Stomach (tissue), 19 donors: ENCODE measurements at places on chromosomes 6 and 20. TPM values are rescaled to one million over a fixed set of nuclear protein-coding genes. Genes with fewer than 3 reads are reported as not detected.
A peak's percentile ranks its signal among the peaks of the same experiment; 100 is the strongest.

METTL24 gene
- total RNA-seq, result 15.4 TPM

GHRH gene
- not detected for total RNA-seq

GRIK2 gene
- 0.72 TPM for total RNA-seq

PI16 gene
- 21.3 TPM for total RNA-seq

CALHM5 gene
- total RNA-seq, result under 0.01 TPM

HMGCLL1 gene
- total RNA-seq, result not detected

KCNS1 gene
- total RNA-seq, result not detected

RFX6 gene
- 2.9 TPM for total RNA-seq

DEFB124 gene
- not detected for total RNA-seq

DNA sequence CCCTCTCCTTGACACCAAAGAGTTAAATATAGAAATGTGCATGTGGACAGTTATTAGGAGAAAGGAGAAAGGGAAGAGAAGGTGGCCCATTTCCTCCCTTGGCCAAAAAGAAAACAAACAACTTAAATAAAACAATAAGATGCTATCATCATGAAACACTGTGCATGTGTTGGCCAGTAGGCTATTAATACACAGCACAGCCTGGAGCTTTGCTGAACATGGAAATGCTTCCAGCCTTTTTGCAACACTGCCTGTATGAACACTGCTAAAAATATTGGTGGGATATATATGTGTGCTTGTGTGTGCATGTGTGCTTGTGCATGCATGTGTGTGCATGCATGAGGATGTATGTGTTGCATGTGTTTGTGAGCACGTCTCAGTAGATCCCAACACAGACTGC is 100.4 kb downstream of the LY86 start:
- no peak for DNase-seq
- no peak overlapping the region for H3K27ac ChIP-seq
- H3K36me3 ChIP-seq, result no peaks in the 10 kb centered on the region
- H3K4me3 ChIP-seq, result no peak overlapping the region
- no peaks in the 10 kb centered on the region for H3K27me3 ChIP-seq

GRCh38 chr6:149563928-149564325 is 2.2 kb upstream of the GINM1 start:
- peaks cover 19% of the 10 kb centered on the region for H3K4me1 ChIP-seq
- no peak overlapping the region for H3K4me3 ChIP-seq
- H3K27ac ChIP-seq, result no peak overlapping the region
- no peaks in the 10 kb centered on the region for H3K36me3 ChIP-seq
- no peaks in the 10 kb centered on the region for H3K27me3 ChIP-seq
- DNase-seq, result no peak

GRCh38 chr6:3195695-3196497 is 31.6 kb downstream of the TUBB2B start:
- DNase-seq, result no peak
- H3K27ac ChIP-seq, result no peak overlapping the region
- H3K4me3 ChIP-seq, result no peak overlapping the region
- no peaks in the 10 kb centered on the region for H3K36me3 ChIP-seq
- H3K27me3 ChIP-seq, result no peaks in the 10 kb centered on the region

GRCh38 chr6:14834851-14835530 is 410.9 kb upstream of the JARID2 start:
- no peak overlapping the region for H3K4me3 ChIP-seq
- no peak overlapping the region for H3K27ac ChIP-seq
- DNase-seq, result no peak
- H3K36me3 ChIP-seq, result no peaks in the 10 kb centered on the region
- no peaks in the 10 kb centered on the region for H3K4me1 ChIP-seq

DNA sequence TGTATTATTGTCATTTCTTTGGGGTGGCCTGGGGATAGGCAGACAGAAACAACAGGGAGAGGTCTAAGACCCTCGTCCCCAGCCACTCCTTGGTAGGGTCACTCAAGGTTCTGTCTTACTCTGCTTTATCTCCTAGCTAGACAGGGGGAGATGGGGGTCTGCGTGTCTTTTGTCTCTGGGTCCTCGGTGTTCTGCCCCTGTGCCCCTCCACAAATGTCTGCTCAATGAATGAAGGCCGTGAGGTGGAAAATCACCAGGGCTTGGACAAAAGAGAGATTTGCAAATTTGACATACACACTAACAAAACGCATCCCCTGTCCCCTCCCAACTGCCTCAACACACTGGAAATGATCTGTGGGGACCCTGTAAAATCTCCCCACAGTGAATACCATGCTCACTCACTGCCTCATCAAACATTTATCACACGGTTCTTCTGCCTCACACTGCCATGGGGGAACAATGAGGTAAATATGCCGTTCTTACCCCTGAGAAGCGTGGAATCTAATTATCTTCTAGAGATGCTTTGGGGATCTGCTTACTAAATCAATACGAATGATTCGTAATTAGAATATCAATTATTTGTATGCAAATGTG is 13.2 kb upstream of the VAPB start:
- no peak overlapping the region for H3K27ac ChIP-seq

GRCh38 chr6:134422426-134423231 is 104.7 kb upstream of the SGK1 start:
- no peak overlapping the region for H3K27ac ChIP-seq
- H3K36me3 ChIP-seq, result no peaks in the 10 kb centered on the region
- H3K27me3 ChIP-seq, result no peaks in the 10 kb centered on the region
- H3K4me3 ChIP-seq, result no peak overlapping the region

DNA sequence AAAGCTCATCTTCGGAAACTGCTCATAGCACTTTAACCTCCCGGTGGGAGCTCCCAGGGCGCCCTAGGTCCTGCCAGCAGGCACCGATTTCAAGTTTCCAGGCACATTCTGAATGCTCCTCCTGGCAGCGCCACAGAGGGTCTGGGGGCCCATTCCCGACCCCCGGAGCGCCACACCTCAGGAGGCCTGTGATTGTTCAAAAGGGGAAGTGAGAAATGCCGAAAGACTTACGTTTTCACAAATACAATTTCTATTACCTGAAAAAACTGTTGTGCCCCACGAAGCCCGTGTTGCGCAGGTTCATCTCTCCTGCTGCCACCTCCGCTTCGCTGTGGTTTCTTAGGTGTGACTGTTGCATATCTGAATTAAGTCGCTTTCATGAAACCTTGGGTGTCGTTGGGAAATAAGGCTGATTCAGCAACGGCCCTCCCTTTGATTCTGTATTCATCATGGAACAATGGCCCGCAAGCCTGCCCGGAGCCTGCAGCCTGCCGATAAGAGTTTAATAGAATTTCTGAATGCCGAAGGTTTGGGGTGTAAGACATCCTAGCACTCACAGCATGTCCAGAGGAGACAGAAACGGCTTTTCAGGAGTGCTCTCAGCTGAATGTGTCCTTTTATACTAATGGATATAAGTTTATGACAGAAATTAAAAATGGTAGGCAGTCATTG is 1.9 kb upstream of the MYT1 start:
- no peak overlapping the region for H3K27ac ChIP-seq
- H3K36me3 ChIP-seq, result no peaks in the 10 kb centered on the region
- peaks cover 14% of the 10 kb centered on the region for H3K27me3 ChIP-seq

DNA sequence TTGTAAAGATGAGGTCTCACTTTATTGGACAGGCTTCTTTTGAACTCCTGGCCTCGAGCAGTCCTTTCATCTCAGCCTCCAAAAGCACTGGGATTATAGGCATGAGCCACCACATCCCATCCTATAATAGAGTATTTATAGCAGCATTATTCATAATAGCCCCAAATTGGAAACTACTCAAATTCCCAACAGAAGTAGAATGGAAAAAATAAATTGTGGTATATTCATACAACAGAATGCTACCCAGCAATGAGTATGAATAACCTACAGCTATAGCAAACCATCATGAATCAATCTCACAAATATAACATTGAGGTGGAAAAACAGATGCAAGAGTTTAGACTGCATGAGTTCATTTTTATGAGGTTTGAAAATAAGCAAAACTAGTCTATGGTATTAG is 84.8 kb upstream of the BTBD3 start:
- H3K36me3 ChIP-seq, result no peaks in the 10 kb centered on the region
- no peaks in the 10 kb centered on the region for H3K27me3 ChIP-seq
- H3K4me3 ChIP-seq, result no peak overlapping the region
- H3K27ac ChIP-seq, result no peak overlapping the region
- DNase-seq, result no peak
- no peaks in the 10 kb centered on the region for H3K4me1 ChIP-seq

- no peak for DNase-seq
- peak overlapping the region; percentile 53 for H3K4me3 ChIP-seq
- H3K4me1 ChIP-seq, result peaks cover 28% of the 10 kb centered on the region
- no peaks in the 10 kb centered on the region for H3K36me3 ChIP-seq
These were observed 1.5 kb upstream of the CPNE5 start for GRCh38 chr6:36840432-36841403.

GRCh38 chr6:35388772-35389352 is 46.5 kb downstream of the PPARD start:
- DNase-seq, result no peak
- no peak overlapping the region for H3K4me3 ChIP-seq
- H3K27me3 ChIP-seq, result no peaks in the 10 kb centered on the region
- peaks cover 19% of the 10 kb centered on the region for H3K4me1 ChIP-seq
- H3K27ac ChIP-seq, result no peak overlapping the region

GRCh38 chr20:48098866-48099265 is 313.6 kb upstream of the SULF2 start:
- no peak overlapping the region for H3K4me3 ChIP-seq
- no peaks in the 10 kb centered on the region for H3K4me1 ChIP-seq
- DNase-seq, result no peak
- H3K27me3 ChIP-seq, result no peaks in the 10 kb centered on the region
- no peak overlapping the region for H3K27ac ChIP-seq

DNA sequence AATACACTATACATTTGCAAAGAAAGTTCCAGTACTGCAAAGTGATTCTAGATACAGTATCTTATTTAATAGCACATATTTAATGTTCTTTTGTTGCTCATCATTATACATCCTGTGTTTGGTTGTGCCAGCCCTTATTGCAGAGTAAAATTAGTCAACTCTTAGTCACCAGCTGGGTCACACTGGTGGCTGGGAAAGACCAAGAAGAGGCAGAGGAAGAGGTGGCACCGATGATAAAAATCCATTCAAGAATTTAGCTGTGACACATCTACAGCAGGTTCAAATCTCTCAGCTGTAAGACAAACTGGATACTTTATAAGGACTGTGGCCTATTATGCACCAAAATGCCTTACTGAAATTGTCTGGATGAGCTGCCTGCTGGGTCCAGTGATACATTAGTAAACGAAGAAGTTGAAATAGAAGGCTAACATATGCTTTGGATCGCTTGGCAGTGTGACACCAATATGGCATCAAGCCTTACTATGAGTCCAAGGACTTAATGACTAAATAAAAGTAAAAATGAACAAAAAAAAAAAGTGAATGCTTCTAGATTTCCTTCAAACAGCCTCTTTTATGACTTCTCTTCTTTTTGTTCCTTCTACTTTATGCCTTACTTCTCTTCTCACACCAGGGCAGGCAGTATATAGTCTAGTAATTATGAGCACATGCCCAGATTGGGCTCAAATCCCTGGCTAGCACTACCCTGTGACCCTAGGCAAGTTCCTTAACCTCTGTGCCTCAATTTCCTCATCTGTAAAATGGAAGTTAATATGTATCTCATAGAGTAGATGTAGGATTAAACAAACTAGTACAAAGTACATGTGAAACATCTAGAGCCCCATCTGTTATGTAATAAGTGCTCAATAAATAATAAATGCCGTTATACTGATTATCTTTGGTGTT is 29.4 kb upstream of the RNF8 start:
- peaks cover 25% of the 10 kb centered on the region for H3K4me1 ChIP-seq
- peaks cover 51% of the 10 kb centered on the region for H3K36me3 ChIP-seq
- no peak overlapping the region for H3K4me3 ChIP-seq
- H3K27me3 ChIP-seq, result no peaks in the 10 kb centered on the region
- no peak overlapping the region for H3K27ac ChIP-seq

GRCh38 chr6:14984519-14984853 is 261.4 kb upstream of the JARID2 start:
- peak; percentile 28 for DNase-seq
- no peaks in the 10 kb centered on the region for H3K27me3 ChIP-seq
- H3K4me3 ChIP-seq, result no peak overlapping the region
- H3K4me1 ChIP-seq, result no peaks in the 10 kb centered on the region
- no peak overlapping the region for H3K27ac ChIP-seq

DNA sequence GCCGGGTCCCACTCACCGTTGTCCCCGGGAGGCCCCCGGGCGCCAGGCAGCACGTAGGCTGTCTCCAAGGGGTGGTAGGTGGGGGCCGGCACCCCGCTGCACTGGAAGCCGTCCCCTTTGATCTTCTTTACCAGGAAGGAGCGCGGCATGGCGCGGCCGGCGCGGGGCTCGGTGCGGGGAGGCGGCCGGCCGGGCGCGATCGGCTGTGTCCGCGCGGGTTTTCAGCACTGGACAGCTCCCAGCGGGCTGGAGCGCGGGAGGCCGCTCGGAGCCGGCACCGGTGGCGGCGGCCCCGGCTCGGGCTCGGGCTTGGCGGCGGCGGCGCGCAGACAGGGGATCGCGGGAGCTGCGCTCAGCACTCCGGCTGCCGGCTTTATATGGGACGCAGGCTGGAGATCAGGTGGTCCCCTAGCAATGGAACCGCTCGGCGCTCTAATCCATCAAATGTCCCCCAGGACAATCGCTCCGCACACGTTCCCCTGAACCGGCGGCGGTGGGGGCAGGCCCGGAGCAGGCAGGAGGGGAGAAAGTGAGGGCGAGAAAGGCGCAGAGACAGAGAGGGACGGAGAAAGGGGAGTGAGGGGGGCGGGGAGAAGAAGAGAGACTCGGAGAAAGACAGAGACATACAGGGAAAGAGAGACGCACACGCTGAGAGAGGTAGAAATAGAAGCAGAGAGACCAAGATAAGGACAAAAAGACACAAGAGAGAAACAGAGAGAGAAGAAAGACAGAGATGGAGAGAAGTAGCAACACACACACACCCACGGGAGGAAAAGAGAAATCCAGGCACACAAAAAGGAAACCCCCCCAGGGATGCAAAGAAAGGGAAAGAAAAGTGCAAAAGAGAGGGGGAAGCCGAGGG is at the start of gene SCRT2:
SCRT2 (minus strand) TSS at position 350 of the 862 bp plus-strand sequence; CDS start at position 149, 201 bp downstream.
- no peaks in the 10 kb centered on the region for H3K36me3 ChIP-seq
- peaks cover 20% of the 10 kb centered on the region for H3K4me1 ChIP-seq
- DNase-seq, result peak; percentile 95
- H3K27ac ChIP-seq, result no peak within 1 kb of the TSS

- peaks cover 22% of the 10 kb centered on the region for H3K27me3 ChIP-seq
- H3K4me3 ChIP-seq, result no peak overlapping the region
- no peaks in the 10 kb centered on the region for H3K4me1 ChIP-seq
- H3K27ac ChIP-seq, result no peak overlapping the region
- H3K36me3 ChIP-seq, result no peaks in the 10 kb centered on the region
These were observed 6.8 kb downstream of the GUCA1A start for GRCh38 chr6:42179945-42180313.

- no peak overlapping the region for H3K27ac ChIP-seq
- no peak for DNase-seq
- H3K27me3 ChIP-seq, result no peaks in the 10 kb centered on the region
- no peak overlapping the region for H3K4me3 ChIP-seq
- no peaks in the 10 kb centered on the region for H3K36me3 ChIP-seq
- H3K4me1 ChIP-seq, result no peaks in the 10 kb centered on the region
These were observed 60.3 kb downstream of the TSHZ2 start for GRCh38 chr20:53032478-53032932.

DNA sequence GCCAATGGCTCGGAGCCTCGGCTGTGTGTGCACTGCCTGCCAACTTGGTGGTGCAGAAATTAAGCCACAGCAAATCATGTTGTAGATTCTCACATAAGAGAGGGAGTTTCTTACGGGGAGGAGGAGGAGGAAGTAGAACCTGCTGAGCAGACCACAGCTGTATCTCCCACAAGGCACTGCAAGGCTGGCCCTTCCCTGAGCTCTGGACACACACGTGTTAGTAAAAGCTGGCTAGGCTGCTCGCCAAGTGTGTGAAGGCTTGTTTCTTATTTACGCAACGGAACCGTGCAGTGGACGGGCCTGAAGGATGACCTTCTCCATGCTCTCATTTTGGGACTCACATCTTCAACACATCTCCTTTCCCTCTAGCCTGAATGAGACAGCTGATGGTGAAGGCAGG is 15.7 kb upstream of the QKI start:
- no peak overlapping the region for H3K4me3 ChIP-seq
- peaks cover 4% of the 10 kb centered on the region for H3K4me1 ChIP-seq
- no peak overlapping the region for H3K27ac ChIP-seq
